ENCODE measurements at places on chromosomes 11 and 22.

DNA sequence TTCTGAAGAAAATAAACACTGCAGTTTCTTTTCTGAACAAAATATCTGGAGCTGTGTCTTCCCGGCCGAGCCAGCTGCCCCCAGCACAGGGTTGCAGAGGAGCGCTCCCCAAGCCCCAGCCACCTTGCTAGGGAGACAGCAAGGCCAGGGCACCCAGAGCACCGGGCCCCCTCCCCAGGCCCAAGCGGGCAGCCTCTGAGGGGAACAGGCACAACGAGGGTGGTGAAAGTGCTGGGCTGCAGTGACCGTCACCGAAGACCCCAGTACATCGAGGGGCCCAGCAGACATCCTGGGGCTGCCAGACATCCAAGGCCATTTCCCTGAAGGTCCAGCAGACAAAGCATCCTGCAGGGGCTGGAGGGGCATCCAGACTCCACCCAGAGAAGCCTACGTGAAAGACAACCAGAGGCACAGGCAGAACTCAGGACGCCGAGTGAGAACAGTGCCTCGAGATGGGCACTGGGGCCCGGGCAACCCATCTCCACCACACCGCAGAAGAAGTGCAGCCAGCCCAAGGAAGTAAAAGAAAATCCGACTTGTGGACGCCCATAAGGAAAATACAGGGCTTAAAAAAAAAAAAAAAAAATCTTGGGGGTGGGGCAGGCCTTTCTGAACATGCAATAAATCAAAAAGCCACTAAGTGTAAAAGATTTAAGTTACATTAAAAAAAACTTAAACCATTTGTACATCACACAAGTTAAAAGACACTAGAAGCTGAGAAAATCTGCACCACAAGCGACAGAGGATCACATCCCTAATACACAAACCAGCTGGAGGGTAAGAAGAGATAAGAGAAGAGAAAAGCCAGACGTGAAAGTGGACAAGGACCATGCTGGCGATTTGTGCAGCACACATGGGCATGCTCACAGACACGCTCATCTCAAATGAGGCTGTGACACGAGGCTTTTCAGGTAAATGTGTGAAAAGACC, 36.0 kb upstream of the COMT start:
- DNase-seq: no peak

- no peak for DNase-seq
Measured at GRCh38 chr22:22318723-22319465, 74.3 kb downstream of the VPREB1 start.

DNA sequence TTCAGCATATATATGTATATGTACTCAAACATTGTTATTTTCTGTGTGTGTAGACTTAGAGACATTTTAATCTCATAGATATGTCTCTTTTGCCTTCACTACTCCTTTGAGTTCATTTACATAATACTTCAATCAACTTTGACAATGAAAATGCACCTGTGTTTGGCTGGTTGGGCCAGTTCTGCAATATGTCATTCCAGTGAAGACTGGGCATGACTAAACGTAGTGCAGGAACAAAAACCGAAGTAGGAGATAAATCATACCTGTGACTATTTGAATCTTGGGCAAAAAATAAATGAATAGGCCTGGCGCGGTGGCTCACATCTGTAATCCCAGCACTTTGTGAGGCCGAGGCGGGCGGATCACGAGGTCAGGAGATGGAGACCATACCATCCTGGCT, 640.0 kb upstream of the ANO3 start:
- DNase-seq: no peak

DNA sequence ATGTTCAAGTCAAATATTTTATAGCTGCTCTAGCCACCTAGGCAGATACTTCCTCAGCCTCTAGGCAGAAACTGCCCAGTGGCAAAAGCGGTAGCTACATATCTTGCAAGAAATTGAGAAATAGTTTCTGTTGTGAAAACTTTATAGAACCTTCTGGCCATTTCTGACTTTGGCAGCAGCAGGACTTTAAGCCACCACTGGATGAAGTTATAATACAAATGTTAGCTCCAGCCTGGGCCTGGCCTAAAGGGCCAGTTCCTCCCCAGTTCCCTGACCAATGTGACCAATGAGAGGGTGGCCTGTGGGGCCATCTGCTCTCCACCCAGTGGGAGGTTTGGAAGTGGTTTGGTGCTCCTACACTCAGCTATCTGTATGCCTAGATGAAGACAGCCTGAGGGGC, 254.0 kb upstream of the NARS2 start:
- DNase-seq: no peak

GRCh38 chr22:28112548-28113043, 193.5 kb upstream of the PITPNB start:
- DNase-seq: peak; percentile 32

- DNase-seq: no peak
Measured at GRCh38 chr22:23305922-23306374, 125.6 kb downstream of the BCR start.

- DNase-seq: no peak
Measured at GRCh38 chr11:10197091-10197490, 96.9 kb downstream of the SBF2 start.

- DNase-seq: no peak
Measured at GRCh38 chr11:123122341-123122740, 60.4 kb upstream of the HSPA8 start.

DNA sequence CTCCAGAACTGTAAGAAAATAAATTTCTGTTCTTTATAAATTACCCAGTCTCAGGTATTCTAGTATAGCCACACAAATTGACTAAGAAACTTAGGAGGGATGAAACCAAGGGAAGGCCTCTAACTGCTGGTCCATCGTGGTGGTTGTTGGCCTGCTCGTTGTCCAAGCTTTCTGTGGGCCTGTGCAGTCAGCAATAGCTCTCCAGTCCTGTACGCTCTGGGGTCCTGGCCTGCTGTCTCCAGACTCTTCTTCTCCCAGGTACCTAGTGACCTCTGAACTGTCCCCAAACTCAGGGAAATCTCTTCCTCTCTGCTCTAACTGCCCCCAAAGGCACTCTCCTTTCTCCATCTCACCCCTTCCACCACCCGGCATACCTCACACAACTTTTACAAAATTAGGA, 5.7 kb upstream of the VSIG10L2 start:
- DNase-seq: no peak

DNA sequence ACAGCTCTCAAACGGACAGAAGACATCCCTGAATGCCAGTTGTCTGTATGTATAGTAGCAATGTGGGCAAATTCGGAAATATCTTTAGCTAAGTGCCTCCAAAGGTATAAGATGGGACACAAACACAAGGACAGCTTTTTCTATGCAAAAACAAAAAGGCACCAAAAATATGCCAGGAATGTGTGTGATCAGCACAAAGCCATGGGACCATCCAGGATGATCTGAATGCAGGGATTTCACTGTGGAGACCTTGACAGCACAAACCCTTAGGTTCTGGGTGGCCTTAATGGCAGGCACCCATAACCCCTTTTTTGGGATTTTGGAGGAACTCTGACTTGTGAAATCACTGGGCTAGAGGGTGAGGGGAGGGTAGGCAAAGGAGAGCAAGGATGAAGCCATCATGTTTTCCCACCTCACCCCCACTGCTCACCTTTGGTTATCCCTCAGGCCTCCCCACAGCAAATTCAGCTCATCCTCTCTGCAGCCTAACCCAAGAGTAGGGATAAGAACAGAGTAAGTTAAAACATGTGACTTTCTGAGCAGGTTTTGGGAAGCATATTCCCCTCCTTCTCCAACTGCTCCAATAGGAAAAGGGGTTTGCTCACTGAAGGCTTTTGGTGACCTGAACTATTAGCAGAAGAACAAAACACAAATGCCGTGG, 154.6 kb downstream of the SNX19 start:
- DNase-seq: no peak

- DNase-seq: peak; percentile 53
Measured at GRCh38 chr11:75342966-75343870, 8.2 kb downstream of the ARRB1 start.

All from Calu3 (cell line).